Kidney tubule cell (primary cell): ENCODE measurements at places on chromosomes 2 and 18.

DNA sequence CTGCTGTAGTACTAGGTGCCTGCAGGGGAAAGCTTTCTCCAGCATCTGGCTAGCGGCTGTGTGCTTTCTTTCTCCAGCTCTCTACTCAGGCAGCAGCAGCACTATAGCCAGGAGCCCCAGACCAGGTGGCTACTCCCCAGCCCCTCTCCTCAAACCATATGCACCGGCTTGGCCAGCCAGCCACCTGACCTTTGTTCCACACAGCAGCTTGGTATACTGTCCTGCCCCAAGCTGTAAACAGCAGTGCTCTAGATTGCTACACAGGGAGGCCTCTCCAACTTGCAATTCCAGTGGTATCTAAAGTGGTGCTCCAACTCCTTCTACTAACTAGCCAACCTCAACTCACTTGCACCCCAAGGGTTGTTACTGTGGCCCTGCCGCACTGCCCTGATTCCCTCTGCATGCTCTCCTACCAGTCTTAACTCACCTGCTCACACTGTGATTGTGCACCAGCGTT is 19.6 kb downstream of the LDAH start:
- no peak for DNase-seq

DNA sequence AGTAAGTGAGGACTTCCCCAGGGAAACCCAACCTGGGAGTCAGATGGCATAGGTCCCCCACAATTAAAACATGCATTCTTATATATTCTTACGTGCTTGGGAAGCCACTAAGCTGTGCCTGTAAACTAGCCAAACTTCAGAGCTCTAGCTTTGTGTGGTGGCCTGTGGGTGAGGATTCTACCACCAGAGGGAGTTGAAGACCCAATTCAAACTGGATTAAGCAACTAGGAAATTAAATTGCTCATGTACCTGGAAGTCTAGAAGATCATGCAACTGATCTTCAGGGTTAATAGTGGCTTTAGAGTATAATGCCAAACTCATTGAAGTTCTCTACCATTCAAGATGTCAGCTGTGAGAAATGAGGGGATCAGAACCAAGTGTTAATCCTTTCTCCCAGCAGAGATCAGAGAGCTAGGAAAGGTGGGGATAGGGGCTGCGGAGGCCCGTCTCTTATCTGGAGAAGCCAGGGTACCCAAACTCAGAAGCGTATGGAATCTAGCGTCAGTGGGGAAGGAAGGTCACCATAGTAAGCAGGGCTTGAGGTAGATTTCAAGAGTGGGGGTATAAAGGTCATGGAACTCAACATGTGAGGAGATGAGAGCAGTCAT is 53.2 kb upstream of the CCDC85A start:
- DNase-seq: peak; percentile 39

DNA sequence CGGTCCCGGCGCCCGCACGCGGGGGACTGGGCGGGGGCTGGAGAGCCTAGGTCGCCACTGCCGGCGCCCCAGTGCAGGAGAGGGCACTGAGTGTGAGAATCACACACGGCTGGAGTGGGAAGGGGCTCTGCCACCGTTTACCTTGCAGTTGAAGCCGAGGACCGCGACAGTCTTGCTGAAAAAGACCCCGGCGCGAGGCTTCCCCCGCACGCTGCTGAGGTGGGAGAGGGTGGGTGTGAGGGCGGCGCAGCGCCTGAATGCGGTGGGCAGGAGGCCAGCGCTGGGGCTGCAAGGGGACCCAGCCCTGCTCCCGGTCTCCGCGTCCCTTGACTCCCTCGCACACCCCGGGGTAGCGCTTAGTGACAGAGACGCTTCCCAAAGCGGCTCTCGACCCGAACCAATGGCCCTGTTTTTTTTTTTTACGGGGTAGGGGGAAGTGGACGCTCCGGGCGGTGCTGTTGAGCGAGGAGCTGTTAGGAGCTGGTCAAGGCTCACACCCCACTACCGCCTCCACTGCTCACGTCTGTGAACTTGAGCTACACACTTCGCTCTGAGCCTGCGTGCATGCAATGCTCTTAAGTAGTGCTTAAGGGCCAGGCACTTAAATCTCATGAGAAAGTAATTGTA is 794 bp downstream of the NOTO start:
- no peak for DNase-seq

DNA sequence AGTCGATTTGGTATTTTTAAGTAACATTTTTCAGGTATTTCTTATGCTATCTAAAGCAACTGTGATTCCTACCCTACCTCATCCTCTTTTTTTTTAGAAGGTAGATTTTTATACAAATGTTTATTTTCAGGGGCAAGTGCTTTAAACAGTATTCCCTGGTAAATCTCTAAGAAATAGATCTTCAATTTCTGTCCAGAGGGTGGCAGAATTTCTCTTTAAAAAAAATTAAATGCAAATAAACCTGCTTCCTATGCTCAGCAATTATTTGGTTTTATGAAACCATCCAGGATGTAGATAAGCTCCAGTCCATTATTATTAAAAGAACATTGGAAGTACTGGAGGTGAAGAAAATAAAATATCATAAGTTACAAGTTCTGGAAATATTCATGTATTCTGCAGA is 191.9 kb downstream of the MYO3B start:
- peak; percentile 48 for DNase-seq

DNA sequence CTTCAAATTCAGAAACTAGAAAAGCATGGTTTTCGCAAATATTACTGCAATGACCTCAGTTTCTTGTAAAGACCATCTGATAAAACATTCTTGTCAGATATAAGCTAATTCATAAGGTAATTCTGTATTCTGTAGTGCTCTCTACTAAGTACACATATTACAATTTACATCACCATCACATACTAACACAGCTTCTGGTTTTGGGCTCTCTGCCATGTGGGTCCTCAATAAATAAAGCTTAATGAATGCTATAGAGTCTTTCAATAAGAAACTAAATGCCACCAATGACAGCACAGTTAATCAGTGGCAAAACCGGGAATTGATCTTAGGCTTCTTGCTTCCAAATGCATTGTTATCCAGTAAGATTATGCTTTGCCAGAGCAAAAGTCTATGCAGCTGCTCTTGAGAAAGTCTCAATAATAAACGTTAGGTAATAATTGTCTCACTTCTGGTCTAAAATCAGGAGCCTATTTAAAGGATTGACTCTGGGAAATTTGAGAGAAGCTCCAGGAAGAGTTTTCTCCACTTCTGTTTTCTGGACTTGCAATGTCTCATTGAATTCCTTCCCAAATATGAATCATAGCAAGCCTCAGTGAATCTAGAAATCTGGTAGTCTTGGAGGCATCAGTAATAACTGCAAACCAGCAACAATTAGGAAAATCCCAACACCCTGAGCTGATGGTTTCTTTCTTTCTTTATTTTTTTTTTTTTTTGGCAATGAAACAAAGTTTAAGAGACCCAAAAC is 67.9 kb upstream of the RAPGEF4 start:
- DNase-seq: peak; percentile 67

- DNase-seq: no peak
Measured at GRCh38 chr2:166628478-166629136, 134.6 kb upstream of the SCN7A start.

DNA sequence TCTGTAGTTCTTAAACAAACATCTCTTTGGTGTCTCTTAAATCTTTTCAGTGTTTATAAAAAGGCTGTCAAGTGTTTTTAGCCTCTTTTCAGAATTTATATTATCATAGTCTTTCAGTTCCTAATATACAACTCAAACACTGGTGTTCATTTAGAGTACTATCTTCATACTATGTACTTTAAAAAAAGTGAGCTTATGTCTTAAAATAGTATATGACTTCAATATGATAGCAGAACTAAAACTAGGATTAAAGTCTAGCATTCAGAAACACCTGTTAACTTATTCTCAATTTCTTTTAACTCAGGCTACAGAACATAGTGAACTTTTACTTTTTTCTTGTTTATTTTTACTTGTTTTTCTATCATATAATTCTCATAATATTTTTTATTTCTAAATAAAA is 14.7 kb upstream of the IKZF2 start:
- no peak for DNase-seq

DNA sequence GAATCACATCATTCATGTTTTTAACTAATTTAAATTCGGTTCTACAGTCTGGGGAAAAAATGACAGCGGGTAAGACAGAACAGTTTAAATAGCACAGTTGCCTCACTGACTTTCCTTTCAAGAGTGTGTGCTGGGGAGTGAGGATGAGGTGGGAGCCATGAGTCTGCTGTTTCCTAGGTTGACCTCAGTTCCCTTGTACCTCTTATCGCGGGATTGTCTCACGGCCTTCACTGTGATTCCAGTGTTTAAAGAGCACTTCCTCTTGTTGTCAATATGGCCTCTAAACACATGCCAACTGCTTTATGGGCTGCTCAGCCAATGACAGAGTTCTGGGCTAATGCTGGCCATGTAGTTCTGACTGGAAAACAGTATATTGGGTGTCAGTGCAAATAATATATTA is 41.6 kb upstream of the ALMS1 start:
- DNase-seq: no peak

GRCh38 chr2:207086136-207086535 is 79.6 kb downstream of the KLF7 start:
- no peak for DNase-seq
